ENCODE measurements at places on chromosomes 4 and X.

GRCh38 chrX:43974100-43974475, 898 bp upstream of the NDP start:
- H3K36me3 ChIP-seq: no peaks in the 10 kb centered on the region
- H3K4me1 ChIP-seq: no peaks in the 10 kb centered on the region
- no peak overlapping the region for H3K4me3 ChIP-seq
- no peaks in the 10 kb centered on the region for H3K27me3 ChIP-seq
- no peak for DNase-seq
- H3K27ac ChIP-seq: no peak overlapping the region

DNA sequence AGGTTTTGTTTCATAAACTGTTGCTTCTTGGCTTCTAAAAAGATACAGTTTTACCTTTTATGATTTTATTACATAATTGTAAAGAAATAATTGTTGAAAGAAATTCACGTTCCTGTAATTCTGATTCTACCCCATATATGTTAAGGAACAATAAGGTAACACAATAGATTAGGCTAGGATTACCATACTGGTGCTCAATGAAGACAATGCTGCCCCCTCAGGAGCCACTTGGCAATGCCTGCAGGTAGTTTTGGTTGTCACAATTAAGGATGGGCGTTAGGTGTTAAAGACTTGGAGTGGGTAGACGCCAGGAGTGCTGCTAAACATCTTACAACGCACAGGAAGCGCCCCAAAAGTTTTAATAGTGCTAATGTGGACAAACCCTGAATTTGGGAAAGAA, 133.2 kb downstream of the NLGN4X start:
- H3K36me3 ChIP-seq: peaks cover 58% of the 10 kb centered on the region
- H3K27ac ChIP-seq: no peak overlapping the region
- DNase-seq: peak; percentile 15
- H3K4me3 ChIP-seq: no peak overlapping the region
- no peaks in the 10 kb centered on the region for H3K4me1 ChIP-seq

DNA sequence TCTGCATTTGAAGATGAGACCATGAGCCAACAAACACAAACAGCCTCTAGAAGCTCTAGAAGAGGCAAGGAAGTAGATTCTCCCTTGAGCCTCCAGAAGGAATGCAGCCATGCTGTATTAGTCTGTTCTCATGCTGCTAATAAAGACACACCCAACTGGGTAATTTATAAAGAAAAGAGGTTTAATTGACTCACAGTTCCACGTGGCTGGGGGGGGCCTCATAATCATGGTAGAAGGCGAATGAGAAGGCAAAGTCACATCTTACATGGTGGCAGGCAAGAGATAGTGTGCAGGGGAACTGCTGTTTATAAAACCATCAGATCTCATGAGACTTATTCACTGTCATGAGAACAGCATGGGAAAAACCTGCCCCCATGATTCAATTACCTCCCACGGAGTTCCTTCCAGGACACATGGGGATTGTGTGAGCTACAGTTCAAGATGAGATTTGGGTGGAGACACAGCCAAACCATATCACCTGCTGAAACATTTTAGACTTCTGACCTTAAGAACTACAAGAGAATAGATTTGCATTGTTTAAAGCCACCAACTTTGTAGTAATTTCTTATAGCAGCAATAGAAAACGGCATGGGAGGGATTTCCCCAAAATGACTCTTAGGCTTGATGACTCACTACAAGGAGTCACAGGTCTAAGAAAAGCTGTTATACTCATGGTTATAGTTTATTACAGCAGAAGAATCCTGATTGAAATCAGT, 284.4 kb upstream of the SFRP2 start:
- H3K27ac ChIP-seq: no peak overlapping the region
- no peaks in the 10 kb centered on the region for H3K27me3 ChIP-seq
- no peak overlapping the region for H3K4me3 ChIP-seq
- no peak for DNase-seq

- H3K27ac ChIP-seq: no peak overlapping the region
- no peak overlapping the region for H3K4me3 ChIP-seq
- no peaks in the 10 kb centered on the region for H3K36me3 ChIP-seq
- no peaks in the 10 kb centered on the region for H3K27me3 ChIP-seq
- no peaks in the 10 kb centered on the region for H3K4me1 ChIP-seq
- no peak for DNase-seq
These were observed 53.0 kb upstream of the RASSF6 start for GRCh38 chr4:73673286-73673685.

All from DND-41 (cell line).